ENCODE measurements at places on chromosomes 3 and 15.

GRCh38 chr3:107965136-107965655 is 125.6 kb downstream of the CD47 start:
- no peak for DNase-seq

DNA sequence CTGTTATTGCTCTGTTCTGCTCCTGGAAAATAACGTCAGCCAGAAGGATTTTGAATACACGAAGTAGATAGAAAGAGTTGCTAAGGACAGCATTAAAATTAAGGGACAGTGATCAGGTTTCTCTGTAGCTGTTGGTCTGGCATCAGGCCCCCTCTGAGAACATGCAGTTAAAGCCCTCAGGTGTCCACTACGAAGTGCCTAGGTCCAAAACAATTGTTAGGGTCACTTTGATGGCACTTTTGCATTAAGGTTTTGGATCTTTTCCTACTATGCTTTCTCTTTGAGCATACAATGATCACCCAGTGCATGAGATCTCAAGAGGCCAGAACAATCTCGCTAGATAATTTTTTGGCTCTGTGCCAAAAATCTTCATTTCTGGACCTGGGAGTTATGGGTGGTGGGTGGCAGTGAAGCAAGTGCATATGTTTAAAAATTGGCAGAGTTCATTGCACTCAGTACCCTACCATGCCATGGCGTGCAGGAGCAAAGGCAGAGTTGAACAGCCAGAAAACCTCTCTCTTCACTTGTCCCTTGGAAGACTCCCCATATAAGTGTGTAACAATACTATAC is 797.6 kb downstream of the ROBO2 start:
- no peak for DNase-seq

DNA sequence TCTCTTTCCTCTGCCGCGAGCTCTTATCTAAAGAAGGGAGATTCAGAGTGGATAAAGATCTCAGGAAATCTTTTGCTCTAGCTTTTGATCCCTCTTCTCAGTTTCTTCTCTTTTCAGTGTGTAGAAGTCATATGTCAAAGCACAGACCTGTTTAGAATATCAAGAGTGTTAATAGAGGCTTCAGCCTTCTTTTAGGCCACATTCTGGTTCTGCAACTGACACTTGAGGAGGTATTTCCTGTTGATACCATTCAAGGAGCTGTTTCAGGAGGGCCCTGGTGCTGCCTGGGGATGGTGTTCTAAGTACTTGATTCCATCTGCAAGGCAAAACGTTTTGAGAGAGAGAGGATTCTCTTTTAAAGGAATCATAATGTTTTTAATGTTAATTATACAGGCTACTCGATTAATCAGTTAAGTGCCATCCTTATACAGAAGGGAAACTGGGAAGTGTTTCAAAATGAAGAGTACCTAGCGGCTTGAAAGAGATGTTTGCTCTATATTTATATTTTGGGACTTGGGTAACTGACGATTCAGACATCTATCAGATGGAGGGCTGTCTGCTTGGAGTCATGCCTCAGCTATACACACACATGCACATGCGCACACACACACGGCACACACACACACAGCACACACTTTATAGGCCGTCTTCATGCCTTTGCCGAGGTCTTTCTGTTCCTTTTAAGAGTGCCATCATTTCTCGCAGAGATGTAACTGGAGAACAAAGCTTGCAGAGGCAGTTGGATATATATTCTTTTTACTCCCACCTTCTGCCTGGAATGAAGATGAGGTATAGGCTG is 313.9 kb downstream of the PTPRG start:
- no peak for DNase-seq

DNA sequence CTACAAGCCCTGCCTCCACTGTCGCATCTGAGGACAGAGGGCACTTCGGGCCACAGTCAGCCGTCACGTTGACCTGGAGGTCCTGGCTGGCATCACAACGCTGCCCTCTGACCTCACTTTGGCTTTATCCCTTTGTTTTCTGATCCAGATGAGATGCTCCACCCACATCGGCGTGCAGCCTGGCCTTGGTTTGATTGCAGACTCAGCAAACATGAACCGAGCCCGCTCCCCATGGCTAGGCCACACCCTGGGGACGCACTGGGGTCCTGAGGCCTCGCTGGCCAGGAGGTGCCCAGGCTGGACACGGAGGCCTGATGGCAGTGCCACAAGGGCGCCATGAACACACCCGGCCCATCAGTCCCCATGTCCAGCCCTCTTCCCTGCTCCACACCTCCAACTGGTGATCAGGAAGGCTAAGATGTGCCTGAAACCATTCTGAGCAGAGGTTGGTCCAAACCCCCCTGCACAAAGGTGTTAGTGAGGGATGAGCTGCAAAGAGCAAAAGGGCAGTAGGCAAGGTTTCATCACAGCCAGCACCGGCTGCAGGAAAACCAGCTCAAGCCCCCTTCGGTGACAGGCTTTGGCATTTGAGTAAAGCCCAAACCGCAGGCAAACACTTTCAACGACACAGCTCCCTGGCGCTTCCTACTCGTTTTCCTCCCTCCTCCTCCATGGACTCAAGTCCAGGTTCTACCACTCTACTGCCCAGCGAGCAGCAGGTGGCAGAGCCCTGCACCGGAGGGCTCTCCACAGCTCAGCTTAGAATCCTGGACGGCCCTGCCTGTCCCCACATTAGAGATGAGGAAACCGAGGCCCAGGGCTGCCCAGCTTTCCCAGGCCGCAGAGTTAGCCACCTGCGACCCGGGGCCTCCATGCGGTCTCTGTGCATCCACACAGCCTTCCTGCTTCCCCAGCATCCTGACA is 165.8 kb downstream of the NUP210 start:
- DNase-seq = no peak

- no peak for DNase-seq
Observed at GRCh38 chr15:35547775-35548364, 1.9 kb upstream of the DPH6 start.

- DNase-seq = peak; percentile 33
Observed at GRCh38 chr15:73052653-73053397, 562 bp downstream of the NEO1 start.

GRCh38 chr3:84738086-84738485 is 220.7 kb upstream of the CADM2 start:
- DNase-seq = no peak

DNA sequence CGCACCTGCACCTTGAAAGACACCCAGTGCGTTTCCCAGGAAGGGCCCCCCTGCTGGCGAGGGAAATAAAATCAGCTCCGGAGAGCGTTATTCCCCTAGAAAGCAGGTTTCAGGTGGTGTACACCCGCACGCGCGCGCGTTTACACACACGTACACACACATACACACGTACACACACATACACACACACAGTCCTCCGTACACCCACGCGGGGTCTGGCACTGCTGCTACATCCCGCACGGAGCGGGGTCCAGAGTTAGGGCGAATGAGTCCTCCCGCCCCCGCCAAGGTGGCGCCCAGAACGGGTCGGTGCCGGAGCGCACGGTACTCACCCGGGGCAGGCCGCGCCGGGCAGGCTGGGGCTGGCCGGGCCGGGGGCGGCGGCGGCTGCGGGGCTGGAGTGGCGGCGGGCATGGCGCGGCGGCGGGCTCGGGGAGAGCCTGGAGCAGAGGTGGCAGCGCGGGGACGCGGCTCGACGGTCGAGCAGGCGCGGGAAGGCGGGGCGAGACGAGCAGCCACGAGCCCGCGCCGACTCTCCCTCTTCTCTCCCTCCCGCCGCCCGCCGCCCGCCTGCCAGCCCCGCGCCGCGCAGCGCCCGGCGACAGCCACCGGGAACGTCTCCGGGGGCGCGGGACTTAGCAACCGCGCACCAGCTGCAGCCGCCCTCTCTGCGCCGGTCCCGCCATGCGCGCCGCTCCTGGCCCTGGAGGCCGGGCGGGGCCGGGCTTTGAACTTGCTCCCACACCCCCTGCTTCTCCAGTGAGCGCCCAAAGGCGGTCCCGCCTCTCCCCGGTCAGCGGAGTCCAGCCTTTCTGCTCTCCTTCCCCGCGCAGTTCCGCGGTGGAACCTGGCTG is at the start of gene DCLK3:
Gene DCLK3 (minus strand): TSS at position 704 of the 854 bp plus-strand sequence. CDS start 290 bp downstream, at position 414.
- DNase-seq = no peak

DNA sequence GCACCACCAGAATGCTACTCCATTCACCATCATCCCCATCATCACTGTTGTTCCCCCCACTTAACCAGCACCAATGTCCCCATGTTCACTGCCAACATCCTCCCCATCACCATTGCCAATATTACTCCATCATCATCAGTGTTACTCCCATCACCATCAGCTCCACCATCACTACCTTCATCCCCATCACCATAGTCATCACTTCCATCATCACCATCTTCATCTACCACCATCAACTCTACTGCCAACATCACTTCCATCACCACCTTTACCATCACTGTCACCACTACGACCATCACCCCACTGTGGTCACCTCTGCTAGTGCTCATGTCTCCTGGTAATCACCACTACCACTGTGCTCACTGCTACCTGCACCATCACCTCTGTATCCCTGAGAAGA is 47.2 kb upstream of the TMEM115 start:
- no peak for DNase-seq

GRCh38 chr3:113314923-113315322 is 103.6 kb downstream of the BOC start:
- DNase-seq = no peak

- no peak for DNase-seq
Observed at GRCh38 chr3:186609247-186609868, 3.5 kb upstream of the AHSG start.

DNA sequence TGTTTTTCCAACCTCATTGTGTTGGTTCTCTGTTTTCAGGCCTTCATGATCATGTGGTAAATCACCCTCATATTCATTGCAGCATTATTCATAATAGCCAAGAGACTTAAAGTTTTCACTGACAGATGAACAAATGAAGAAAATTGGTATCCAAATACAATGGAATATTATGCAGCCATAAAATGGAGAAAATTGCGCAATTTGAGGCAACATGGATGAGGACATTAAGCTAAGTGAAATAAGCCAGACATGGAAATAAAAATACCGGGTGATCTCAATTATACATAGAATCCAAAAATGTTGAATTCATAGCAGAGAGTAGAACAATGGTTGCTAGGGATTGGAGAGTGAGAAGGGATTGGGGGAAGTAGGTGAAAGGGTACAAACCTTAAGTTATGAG is 491.9 kb upstream of the KCNMB2 start:
- DNase-seq = no peak

DNA sequence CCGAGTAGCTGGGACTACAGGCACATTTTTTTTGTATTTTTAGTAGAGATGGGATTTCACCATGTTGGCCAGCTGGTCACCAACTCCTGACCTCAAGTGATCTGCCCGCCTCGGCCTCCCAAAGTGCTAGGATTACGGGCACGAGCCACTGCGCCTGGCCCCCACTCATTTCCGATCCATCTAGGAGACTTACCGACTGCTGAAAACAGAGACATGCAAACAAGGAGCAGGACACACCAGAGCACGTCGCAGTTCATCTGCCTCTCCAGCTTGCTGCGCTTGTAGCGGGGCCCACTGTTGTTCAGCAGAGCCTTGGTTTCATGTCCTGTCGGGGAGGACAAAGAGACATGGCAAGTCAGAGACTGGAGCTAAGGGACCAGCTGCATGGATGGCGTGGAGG is 137.4 kb downstream of the ATP10A start:
- DNase-seq = no peak

- DNase-seq = no peak
Observed at GRCh38 chr3:154143873-154144272, 22.7 kb downstream of the ARHGEF26 start.

- no peak for DNase-seq
Observed at GRCh38 chr3:172506094-172506493, 17.1 kb downstream of the TNFSF10 start.

- no peak for DNase-seq
Observed at GRCh38 chr15:97791824-97792792, 168.4 kb upstream of the ARRDC4 start.

- DNase-seq = no peak
Observed at GRCh38 chr3:55720614-55721013, 233.5 kb upstream of the WNT5A start.

DNA sequence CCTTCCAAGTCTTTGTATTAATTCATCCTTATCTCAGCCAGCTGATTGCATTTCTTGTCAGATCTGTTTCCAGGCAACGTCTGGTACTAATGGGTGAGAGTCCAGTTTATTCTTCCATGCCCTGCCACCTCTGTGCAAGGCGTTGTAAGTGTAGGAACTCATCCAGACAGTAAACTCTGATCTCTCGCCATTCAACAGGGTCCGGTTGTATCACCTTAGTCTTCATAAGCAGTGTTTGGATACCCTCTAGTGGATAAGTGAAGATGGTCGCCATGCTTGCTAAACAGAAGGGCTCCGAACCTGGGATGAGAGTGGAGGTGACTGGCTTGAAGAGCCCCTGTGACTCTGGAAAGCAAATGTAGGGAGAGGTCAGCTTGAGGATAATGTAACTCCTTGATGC is 51.6 kb upstream of the CMTM7 start:
- DNase-seq = no peak

DNA sequence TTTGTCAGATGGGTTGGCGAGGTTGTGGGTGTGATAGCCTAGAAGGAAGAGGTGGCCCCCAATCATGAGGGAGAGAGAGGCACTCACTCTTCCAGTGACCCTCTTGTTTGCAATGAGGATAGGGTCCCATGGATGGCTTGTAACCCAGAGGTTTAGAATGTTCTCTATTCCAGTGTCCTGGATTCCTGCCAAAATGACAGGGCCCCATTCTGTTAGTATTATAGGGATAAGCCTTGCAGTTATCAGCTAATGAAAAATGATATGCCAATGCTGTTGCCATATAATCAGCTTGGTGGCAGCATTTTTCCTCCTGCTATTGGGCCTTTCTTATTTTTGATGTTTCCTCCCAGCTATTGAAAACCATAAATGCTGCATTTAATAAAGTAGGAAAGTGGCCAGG is 23.3 kb upstream of the SENP7 start:
- no peak for DNase-seq

GRCh38 chr3:29285471-29286071 is 4.7 kb downstream of the RBMS3 start:
- DNase-seq = no peak

DNA sequence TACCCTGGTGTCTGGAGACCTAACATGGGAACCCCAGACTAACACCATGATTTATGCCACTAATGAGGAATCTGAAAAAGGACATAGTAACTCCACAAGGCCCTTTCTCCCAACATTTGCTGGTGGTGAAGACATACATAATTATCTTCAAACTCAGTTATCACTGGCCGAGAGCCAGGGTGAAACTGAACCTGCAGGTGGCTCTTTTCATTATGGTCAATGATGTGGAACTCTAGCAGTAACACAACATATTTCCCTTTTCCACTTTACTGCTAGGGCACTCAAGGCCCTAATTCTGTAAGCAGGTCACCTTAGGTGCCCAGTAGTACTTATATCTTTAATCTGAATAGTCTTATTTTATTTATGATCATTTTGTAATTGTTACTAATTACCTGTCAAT is 326.4 kb upstream of the SATB1 start:
- peak; percentile 30 for DNase-seq

- DNase-seq = no peak
Observed at GRCh38 chr3:42013691-42014457, 52.0 kb upstream of the ULK4 start.

All from NCI-H1436 treated with DMSO at 0.1 percent for 48 hours (cell line).